ENCODE measurements at places on chromosomes 3 and 15. TPM values are rescaled to one million over a fixed set of nuclear protein-coding genes. Genes with fewer than 3 reads are reported as not detected.

Gene ITIH4
- total RNA-seq: 5.9 TPM

- DNase-seq: no peak
Measured at GRCh38 chr3:55609230-55609827, 122.2 kb upstream of the WNT5A start.

DNA sequence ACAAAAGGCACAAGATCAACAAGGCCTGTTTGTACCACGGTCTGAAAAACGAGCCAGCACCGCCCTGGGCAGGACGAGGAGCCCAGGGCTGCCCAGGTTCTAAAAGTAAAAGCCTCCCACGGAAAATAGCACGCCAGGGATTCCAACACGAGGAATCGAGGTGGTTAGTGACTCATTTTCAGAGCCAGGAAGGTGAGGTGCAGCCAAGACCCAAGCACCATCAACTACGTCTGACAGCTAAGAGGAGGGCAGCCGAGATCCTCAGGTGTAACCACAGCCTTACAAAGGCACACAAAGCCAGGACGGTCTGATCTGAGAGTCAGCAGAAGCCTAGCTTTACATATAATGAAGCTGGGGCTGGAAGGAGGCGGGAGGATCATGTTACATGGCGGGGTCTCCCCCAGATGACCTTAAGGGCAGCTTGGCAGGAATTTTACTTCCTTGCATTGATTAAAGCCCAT lies 52.5 kb downstream of the ATP10A start:
- DNase-seq: no peak

Gene CDCP1
- total RNA-seq: 27.5 TPM

DNA sequence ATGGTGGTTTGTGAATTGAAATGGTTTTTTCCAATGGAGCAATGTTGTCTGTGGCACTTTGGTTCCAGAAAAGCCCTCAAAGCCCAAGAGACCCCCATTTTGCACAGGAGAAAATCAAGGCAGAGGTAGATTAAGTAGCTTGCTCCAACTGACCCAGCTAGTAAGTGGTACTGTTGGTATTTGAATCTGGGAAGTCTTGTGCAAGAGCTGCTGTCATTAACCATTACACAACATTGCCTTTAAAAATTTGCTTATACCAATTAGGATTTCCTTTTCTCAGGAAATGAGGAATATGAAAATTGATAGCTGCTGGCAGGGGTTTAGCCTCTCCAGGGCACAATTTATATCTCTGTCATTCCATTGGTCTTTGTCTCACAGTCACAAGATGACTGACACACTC lies 102.4 kb upstream of the UBE3A start:
- no peak for DNase-seq

GRCh38 chr3:146161663-146162002 lies 649 bp upstream of the PLOD2 start:
- no peak for DNase-seq

Gene EOGT
- 31.7 TPM for total RNA-seq
